ENCODE measurements at places on chromosomes 3 and 15.

DNA sequence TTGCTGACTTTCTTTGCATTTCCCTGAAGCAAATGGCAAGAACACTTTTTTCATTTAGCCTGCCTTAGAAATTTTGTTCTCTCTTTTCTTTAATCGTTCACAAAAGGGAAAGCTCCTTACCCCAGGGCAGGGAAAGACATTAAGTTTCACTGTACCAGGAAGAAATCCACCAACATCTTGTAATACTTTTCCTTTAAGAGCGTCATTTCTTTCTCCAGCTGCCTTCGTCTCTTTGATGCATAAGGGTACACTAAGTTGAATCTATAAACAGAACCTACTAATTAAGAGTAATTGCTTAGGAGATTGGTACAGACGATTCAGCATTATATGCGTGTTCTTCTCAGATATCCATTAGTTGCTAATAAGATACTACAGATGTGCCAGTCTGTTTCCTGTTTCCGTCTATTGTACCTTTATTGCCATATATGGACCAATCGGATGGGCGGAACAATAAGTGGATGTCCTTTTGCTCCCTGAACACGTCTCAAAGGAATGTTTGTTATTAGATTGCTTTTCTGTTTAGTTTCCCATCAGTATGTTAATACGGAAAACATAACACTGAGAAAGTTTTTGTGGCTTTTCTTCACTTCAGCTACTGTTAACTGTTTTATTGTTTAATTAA, 276.7 kb upstream of the RARB start:
- DNase-seq = peak; percentile 53

GRCh38 chr3:43178891-43179366, 73.0 kb upstream of the POMGNT2 start:
- DNase-seq = no peak

GRCh38 chr15:61946778-61947177, 113.5 kb downstream of the VPS13C start:
- DNase-seq = peak; percentile 52

DNA sequence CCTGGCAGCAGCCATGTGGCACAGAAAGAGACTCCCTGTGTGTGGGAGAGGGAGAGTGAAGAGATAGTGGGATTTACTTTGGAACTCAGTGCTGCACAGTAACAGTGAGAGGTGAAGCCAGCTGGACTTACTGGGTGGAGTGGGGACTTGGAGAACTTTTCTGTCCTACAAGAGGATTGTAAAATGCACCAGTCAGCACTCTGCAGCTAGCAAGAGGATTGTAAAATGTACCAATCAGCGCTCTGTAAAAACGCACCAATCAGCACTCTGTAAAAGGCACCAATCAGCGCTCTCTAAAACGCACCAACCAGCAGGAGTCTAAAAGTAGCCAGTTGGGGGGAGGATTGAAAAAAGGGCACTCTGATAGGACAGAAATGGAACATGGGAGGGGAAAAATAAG, 688.8 kb upstream of the ALCAM start:
- no peak for DNase-seq

DNA sequence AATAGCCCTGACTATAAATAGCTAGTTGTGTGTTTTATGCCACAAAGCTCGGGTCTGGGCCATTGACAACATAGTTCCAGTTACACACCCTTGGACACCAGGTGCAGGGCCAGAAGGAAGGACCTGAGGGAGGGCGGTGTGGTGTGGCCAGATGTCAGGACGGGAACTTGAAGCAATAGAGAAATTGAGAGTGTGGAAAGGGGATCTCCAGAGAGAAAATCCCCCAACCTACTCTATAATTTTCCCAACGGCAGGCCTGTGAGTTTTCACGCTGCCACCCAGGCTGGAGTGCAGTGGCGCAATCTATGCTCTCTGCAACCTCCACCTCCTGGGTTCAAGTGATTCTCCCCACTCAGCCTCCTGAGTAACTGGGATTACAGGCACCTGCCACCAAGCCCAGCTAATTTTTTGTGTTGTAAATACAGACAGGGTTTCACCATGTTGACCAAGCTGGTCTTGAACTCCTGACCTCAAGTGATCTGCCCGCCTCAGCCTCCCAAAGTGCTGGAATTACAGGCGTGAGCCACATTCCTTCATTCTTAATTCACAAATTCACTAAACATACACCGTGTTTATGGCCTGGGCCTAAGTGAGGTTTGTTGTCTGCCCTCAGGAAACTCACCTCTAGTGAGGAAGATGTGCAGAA, 70.8 kb upstream of the KLF13 start:
- DNase-seq = no peak

- DNase-seq = no peak
These were observed 118.5 kb downstream of the MYLK start for GRCh38 chr3:123765475-123766128.

Data from fibroblast of skin of back (primary cell).